SK-MEL-5 (cell line): ENCODE measurements at places on chromosomes 3 and 15. TPM values are rescaled to one million over a fixed set of nuclear protein-coding genes. Genes with fewer than 3 reads are reported as not detected.

CASR gene
- total RNA-seq: not detected in 2 replicates

ZPLD1 gene
- 0.11 and 0.45 TPM in 2 replicates for total RNA-seq

PLXNA1 gene
- total RNA-seq: 39.9 and 43.8 TPM in 2 replicates

HGD gene
- not detected in 2 replicates for total RNA-seq

DVL3 gene
- total RNA-seq: 29.1 and 32.0 TPM in 2 replicates

CIB1 gene
- 40.0 and 47.2 TPM in 2 replicates for total RNA-seq

CHL1 gene
- 106 and 113 TPM in 2 replicates for total RNA-seq

IL5RA gene
- not detected in 2 replicates for total RNA-seq

TICRR gene
- 3.2 and 3.7 TPM in 2 replicates for total RNA-seq

PLAAT1 gene
- total RNA-seq: 19.3 and 21.1 TPM in 2 replicates

AMIGO3 gene
- total RNA-seq: 0.32 and 0.34 TPM in 2 replicates

PARP16 gene
- 7.4 and 10.1 TPM in 2 replicates for total RNA-seq

KBTBD8 gene
- total RNA-seq: 1.3 and 2.0 TPM in 2 replicates

ANKUB1 gene
- total RNA-seq: 0.08 TPM in 1 of 2 replicates, not detected in the other

ALPK3 gene
- 0.03 TPM in 2 replicates for total RNA-seq

CFAP161 gene
- 0.21 and 0.29 TPM in 2 replicates for total RNA-seq

SLC2A2 gene
- not detected in 2 replicates for total RNA-seq

TRPM1 gene
- 105 and 109 TPM in 2 replicates for total RNA-seq

AGBL1 gene
- not detected in 2 replicates for total RNA-seq

RTP3 gene
- total RNA-seq: not detected in 2 replicates

WDR82 gene
- 42.4 and 44.2 TPM in 2 replicates for total RNA-seq

SNTN gene
- not detected in 2 replicates for total RNA-seq

LDHAL6B gene
- not detected in 2 replicates for total RNA-seq
